Diencephalon (tissue), 1 donor: ENCODE measurements at places on chromosomes 4 and X. TPM values are rescaled to one million over a fixed set of nuclear protein-coding genes. Genes with fewer than 3 reads are reported as not detected.

The RTL3 gene
- total RNA-seq: not detected

The F11 gene
- total RNA-seq: not detected

The GPRASP1 gene
- total RNA-seq: 65.3 TPM

The PASD1 gene
- not detected for total RNA-seq

The BMX gene
- total RNA-seq: 0.23 TPM

The SERPINA7 gene
- total RNA-seq: not detected

The FOXR2 gene
- not detected for total RNA-seq

The RENBP gene
- total RNA-seq: 7.8 TPM

The IL2 gene
- not detected for total RNA-seq

The FHDC1 gene
- 8.5 TPM for total RNA-seq

The PPARGC1A gene
- total RNA-seq: 22.1 TPM

The SSX7 gene
- total RNA-seq: not detected

The TENM3 gene
- 113 TPM for total RNA-seq

The SH3D19 gene
- total RNA-seq: 19.4 TPM

The CCSER1 gene
- 155 TPM for total RNA-seq

The SCRG1 gene
- 7.2 TPM for total RNA-seq

The MAN2B2 gene
- total RNA-seq: 12.2 TPM

The TRPC5OS gene
- 0.23 TPM for total RNA-seq

The ABCD1 gene
- total RNA-seq: 5.1 TPM

The NPY5R gene
- total RNA-seq: 11.3 TPM

The UGT2B11 gene
- not detected for total RNA-seq

The ZMAT1 gene
- 8.5 TPM for total RNA-seq

The LUZP4 gene
- not detected for total RNA-seq

The BBS12 gene
- 15.2 TPM for total RNA-seq

The FAM47E gene
- total RNA-seq: 17.5 TPM

The ALPK1 gene
- 3.5 TPM for total RNA-seq

The ITM2A gene
- total RNA-seq: 84.7 TPM

The IQCM gene
- not detected for total RNA-seq

The ARHGAP4 gene
- total RNA-seq: 11.1 TPM

The CENPE gene
- total RNA-seq: 8.3 TPM

The TNIP2 gene
- 11.5 TPM for total RNA-seq

The AMBN gene
- total RNA-seq: 0.92 TPM

The STIM2 gene
- total RNA-seq: 35.1 TPM
